ENCODE measurements at places on chromosomes 1 and 21.

- peak; percentile 43 for DNase-seq
Measured at GRCh38 chr1:58739856-58740466, 40.1 kb upstream of the MYSM1 start.

DNA sequence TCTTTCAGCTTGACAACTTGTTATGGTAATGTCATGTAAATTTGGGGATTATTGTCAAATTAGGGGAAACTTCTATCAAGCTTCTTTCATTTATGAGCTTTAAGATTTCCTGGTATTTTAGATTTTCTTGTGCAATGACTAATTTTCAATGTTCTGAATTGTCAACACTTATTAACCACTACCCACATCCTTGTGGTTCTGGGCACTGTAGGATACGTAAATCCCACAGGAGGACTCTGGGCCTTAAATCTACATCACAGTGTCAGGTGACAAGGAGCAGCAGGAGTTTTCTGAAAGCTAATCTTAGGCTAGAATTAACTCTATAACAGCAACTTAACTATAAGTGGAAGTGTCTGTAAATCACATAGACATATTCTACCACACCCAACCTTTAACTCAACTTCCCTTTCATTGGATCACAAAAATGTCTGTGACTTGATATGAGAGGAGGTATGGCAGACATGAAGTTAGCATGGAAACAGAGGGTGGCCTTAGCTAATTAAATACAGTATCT, 397.7 kb downstream of the HLX start:
- DNase-seq = no peak

GRCh38 chr21:33064623-33065390, 5.1 kb upstream of the OLIG1 start:
- DNase-seq = no peak

DNA sequence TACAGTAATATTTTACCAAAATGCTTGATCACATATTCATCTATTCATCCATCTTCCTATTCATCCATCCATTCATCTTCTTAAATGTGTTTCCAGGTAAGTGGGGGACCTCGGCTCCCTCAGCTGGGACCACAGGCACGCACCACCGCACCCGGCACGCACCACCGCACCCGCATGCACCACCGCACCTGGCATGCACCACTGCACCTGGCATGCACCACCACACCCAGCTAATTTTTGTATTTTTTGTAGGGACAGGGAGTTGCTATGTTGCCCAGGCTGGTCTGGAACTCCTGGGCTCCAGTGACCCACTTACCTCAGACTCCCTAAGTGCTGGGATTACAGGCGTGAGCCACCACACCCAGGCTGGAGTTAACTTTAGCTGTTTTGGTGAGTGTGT, 21.2 kb downstream of the ACTRT2 start:
- no peak for DNase-seq

- DNase-seq = no peak
Measured at GRCh38 chr1:203629016-203629506, 2.4 kb downstream of the ATP2B4 start.

DNA sequence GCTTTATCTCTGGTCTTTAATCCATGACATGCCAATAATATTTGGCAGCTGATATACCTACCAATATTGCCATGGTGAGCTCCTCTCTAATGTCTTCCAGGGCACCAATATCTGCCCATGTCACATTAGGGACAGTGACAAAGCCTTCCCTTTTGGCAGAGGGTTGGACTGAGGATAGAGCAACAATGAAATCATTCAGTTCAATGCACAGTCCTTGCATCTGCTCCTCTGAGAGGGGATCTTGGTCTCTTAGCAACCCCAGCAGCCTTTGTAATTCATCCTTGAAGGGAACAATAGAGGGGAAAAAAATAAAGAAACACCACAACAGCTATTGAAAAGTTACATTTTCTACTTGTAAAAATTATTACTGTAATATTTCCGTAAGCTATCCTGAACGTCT, 42.3 kb downstream of the NVL start:
- no peak for DNase-seq

DNA sequence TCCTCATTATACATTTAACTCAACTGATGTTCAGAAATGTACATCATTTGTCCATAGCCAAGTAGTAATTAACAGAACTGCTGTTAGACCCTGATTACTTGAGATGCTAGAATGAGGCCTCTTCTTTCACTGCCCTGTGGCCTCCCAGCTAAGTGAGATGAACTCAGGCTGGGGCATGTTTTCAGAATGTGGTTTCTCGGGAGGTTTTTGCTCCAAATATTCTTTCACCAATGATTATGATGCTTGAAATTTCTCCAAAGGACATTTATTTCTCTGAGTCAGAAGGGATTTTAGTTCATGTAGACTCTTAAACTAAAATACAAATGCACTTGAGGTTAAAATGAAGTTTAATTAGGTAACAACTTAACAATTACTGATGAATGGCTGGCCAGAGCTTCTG, 34.6 kb upstream of the ADAMTS5 start:
- DNase-seq = no peak

GRCh38 chr1:76262601-76263000, 188.1 kb downstream of the ST6GALNAC3 start:
- no peak for DNase-seq

DNA sequence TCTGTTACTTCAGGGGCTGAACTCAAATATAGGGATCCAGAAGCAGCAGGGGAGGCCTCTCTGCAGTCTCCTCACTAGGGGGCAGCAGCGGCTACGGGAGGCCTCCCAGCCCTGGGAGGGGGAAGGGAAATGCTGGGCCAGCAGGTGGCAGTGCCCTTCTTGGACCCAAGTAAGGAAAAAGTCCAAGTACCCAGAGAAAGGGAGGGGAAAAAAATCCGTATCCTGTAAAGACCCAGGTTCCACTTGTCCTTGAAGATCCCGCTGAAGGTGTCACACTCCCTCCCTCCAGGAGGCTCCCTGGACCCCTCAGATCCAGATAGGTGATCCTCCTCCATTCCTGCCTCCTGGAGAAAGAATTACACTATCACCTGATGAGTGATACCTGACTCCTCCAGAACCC, 14.1 kb upstream of the NUAK2 start:
- DNase-seq = no peak

DNA sequence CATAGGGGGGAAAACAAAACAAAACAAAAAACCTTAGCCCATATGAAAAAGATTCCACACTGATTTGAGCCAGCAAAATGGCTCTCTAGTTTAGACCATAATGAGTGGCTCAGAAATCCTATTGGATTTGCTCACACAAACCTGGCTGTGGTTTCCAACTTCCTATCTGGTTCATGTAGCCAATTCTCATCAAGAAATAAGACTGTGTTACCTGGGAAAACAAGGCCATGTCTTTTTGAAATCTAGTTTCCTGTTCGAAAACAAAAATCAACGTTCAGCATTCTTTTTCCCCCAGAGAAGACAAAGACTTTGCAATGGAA, 69.2 kb downstream of the TBX15 start:
- DNase-seq = no peak

DNA sequence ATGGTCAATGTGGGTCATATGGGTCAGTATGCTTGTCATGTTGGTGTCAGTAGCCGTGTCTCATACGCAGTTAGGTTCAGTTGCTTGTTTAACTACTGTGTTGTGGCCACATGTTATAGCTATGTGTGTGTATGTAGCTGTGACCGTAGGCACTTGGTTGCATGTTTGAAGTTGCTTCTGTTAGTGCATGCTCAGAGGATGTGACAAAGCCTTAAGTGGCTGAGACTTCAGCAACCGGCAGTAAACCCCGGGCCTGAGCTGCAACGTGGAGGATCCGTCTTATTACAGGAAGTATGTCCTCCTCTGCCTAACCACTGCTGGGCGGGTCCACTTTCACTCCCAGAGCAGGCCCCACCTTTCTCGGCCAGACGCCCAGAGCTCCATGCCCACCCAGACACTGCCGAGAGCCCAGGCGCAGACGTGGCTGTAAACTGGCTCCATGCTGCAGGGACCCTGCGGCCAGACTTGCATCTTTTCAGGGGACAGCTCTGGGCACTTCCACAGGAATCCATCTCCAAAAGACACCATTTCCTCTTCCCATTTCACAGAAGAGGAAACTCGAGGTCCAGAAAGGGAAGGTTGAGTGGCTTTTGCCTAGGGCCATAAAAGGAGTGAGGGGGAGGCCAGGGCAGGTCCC, 2.2 kb downstream of the TCEA3 start:
- DNase-seq = no peak

GRCh38 chr1:229627003-229627402, 956 bp downstream of the URB2 start:
- DNase-seq = no peak

GRCh38 chr1:29152046-29152805, 28.5 kb upstream of the TMEM200B start:
- no peak for DNase-seq

- no peak for DNase-seq
Measured at GRCh38 chr1:119431836-119432235, 16.9 kb downstream of the HSD3B2 start.

DNA sequence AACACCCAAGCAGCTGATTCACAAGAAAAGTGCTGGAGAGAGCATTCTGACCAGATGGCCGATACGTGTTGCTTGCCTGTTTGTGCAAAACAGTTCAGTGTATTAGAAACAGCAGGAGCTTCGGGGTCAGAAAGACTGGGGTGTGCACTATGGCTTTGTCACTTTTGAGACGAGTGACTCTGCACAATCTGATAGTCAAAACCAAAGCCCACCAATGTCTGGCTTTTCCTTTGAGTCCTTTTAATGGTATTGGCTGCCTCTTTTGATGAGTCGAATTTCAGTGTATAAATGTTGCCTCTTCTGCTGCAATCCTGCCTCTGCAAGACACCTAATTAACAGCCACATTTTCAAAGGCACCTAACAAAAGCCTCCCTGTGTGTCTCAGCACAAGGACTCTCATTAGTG, 444.6 kb downstream of the AJAP1 start:
- peak; percentile 31 for DNase-seq

DNA sequence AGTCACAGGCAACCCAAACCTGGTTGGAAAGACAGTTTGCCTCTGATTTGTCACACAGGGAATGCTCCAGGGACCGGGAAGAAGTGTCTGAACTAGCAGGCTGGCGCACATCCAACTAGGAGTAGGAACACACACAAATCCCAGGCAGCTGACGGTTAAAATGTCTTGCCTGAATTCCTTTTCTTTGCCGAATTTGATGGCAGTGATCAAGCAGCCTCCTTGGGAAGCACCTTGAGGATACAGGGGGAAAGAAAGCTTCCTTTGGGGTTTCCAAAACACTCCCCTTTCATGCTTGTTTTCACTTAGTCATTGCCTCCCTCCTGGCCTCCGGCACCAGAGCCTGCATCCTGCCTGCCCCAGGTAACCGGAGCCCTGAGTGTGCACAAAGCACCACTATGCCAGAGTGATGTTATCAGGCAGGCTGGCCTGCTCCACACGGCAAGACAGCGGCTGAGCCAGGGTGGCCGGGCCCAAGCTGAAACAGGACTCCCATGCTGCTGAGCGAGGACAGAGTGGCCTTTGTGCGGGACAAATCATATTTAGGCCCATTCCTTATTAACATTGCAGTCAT, 193.8 kb downstream of the LMX1A start:
- no peak for DNase-seq

DNA sequence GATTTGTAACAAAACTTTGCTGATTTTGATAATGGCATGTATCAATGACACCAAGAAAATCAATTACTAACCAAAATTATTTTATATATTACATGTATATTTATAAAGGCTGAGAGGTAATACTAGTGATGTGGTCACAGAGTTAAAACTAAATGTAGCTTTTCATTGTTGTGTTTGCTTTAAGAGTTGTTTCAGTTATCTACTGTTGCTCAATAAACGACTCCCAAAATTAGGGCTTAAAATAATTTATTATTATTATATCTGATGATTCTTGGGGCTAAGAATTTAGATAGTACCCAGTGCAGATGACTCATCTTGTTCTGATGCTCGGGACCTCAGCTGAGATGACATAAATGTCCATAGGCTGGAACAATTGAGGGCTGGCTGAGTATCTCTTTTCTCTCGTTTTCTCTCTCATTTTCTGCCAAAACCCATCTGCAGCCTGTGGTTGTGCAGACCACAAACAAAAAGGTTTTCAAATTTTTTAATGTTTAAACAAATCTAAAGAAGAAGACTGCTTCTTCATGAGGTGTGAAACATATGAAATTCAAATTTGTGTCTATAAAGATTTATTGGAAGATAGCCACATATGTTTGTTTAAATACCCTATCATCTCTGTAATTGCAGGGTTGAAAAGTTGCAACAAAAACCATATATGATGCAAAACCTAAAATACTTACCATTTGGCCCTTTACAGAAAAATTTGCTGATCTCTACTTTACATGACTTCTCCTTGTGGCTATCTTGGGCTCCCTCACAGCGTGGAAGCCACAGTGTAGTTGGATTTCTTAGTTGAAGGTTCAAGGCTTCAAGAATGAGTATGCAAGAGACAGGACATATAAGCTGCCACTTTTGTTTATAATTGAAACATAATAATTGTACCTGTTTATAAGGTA, 14.8 kb upstream of the PTPRC start:
- no peak for DNase-seq

DNA sequence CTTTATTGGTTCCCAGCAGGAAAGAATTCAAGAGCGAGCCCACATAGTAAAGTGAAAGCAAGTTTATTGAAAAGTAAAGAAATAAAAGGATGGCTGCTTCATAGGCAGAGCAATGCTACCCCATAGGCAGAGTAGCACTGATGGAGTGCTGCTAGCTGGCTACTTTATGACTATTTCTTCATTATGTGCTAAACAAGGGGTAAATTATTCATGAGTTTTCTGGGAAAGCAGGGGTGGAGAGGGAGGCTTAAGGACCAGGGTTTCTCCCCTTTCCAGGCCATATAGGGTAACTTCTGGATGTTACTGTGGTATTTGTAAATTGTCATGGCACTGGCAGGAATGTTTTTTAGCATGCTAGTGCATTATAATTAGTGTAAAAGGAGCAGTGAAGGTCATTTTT, 1271.4 kb downstream of the KCNT2 start:
- DNase-seq = no peak

GRCh38 chr1:200991097-200991614, 32.4 kb downstream of the KIF21B start:
- no peak for DNase-seq

DNA sequence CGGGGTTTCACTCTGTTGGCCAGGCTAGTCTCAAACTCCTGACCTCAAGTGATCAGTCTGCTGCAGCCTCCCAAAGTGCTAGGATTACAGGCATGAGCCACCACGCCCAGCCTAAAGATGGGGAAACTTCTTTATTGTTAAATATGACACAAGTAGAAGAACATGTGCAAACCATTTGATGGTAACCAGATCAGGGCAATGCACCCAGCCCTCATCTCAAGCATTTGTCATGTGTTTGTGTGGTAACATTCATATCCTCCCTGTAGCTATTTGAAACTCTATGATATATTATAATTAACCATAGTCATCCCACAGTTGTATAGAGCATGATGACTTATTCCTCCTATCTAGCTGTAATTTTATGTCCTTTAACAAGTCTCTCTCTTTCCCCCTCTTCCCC, 119.5 kb upstream of the TMPRSS2 start:
- no peak for DNase-seq

- no peak for DNase-seq
Measured at GRCh38 chr1:21299780-21300395, 9.6 kb upstream of the ECE1 start.

DNA sequence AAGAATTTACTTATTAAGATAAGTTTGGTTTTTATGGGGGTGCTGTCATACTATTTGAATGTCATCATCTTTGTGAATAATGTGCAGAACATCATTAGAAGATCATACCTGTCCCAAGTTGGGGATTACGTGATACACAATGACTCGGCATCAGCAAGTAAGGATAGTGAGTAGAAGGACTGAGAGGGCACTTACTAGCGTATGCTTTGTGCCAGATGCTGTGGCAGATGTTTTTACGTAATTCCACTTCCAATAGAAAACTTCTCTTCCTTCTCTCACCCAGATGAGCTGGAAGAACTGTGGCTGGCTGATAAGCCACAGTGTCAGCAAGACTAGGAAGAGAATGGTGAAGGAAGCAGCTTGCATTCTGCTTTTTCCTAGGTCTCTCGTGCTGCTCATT, 28.1 kb upstream of the TGFB2 start:
- DNase-seq = no peak

- no peak for DNase-seq
Measured at GRCh38 chr1:182113879-182114626, 52.5 kb upstream of the ZNF648 start.
